Neural progenitor cell (in vitro differentiated cells): ENCODE measurements at places on chromosomes 1 and 21.

DNA sequence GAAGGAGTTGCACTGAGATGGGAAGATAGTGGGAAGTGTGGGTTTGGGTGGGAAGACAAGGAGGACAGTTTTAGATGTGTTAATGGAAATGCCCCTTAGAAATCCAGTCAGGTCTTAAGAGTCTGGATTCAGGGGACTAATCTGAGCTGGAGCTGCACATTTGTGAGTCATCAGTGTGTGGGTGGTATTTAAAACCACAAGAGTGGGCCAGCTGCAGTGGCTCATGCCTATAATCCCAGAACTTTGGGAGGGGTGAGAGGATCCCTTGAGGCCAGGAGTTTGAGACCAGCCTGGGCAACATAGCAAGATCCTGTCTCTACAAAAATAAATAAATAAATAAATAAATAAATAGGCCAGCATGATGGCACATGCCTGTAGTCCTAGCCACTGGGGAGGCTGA lies 40.9 kb upstream of the SLC6A9 start:
- no peak for DNase-seq

- no peak for DNase-seq
Observed at GRCh38 chr1:30100524-30100862, 622.9 kb downstream of the MATN1 start.

DNA sequence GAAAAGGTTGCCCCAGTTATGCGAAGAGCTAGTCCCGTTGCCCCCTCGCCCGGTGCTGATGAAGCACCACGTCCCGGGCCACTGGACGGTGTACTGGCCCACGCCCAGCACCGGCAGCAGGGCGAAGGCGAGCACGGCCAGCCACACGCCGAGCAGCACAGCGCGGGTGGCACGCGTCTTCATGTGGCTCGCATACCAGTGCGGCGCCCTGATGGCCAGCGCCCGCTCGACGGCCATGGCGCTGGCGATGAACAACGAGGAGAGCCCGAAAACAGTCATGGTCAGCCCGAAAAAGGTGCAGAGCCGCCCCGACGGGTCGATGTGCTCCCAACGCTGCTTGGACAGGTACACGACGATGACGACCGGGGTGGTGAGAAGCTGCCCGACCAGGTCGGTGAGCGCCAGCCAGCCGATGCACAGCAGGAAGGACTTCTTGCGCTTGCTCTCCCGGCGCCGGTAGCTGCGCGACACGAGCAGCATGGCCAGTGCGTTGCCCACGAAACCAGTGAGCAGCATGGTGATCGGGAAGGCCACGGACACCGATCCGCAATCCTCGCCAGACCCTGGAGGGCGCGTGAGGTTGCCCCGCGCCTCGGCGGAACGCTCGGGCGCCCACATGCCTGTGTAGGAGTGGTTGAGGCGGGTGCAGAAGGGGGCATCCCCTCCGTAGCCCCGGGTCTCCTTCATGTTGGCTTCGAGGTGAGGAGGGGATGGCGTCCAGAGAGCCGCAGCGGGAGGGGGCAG lies 553 bp downstream of the PTGER3 start:
- peak; percentile 6 for DNase-seq

- peak; percentile 41 for DNase-seq
Observed at GRCh38 chr21:43767984-43768867, 7.9 kb downstream of the CSTB start.

DNA sequence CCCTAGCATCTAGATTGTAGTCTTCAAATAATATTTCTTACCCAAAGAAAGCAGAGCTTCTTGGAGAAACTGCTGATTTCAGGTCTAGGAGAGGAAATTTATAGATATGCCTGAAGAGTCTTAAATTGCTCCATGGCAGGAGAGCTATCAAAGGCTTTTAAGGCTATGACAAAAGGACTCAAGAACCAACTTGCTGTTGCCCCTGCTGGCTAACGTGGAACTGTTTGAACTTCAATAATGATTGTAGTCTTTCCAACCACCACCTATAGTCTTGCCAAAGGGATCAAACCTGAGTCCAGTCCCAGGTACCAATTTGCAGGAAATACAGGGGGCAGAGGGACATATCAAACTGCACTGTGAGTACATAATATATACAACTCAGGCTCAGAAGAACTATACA lies 336.2 kb upstream of the ESRRG start:
- peak; percentile 4 for DNase-seq

DNA sequence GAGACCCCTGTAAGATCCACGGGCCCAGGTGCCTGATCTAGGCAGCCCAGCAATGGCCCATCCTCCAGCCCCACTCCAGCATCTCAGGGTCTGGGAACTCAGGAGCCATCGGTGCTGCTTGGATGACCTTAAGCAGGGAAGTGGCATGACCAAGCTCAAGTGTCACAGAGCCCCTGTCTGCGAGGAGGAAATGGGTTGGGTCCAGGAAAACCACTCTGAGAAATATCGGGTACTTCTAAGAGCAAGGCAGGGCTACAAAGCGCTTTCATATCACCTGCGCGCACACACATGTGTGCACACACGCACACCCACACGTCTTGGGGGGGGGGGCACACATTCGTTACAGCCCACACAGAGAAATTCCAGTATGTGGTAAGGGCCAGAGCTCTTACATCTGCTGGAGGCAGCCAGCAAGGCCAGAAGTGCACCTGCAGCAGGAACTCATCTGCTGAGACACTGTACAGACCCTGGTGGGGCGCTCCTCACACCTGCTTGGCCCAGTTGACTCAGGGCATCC lies 32.6 kb upstream of the SPOCD1 start:
- no peak for DNase-seq

GRCh38 chr1:222357252-222357651 lies 190.7 kb downstream of the HHIPL2 start:
- DNase-seq: no peak

GRCh38 chr1:9798236-9799130 lies 25.3 kb downstream of the CLSTN1 start:
- no peak for DNase-seq

DNA sequence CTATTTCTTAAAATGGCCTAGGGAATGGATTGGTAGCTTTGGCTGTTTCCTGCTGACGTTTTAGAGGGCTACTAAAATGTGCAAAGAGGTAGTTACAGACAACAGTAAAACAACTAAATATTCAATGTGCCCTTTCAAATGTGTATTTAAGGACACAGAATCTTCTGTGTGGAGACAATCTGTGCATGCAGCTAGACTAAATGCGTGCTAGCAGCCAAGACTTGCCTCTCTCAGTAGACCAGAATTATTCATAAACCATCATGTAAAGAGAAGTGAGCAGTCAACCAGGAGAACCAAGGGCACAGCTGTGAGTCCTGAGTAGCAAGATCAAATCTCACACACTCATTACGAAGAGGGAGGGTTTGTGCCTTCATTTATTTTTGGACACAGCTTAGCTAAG lies 160.2 kb upstream of the GREM2 start:
- DNase-seq: no peak

DNA sequence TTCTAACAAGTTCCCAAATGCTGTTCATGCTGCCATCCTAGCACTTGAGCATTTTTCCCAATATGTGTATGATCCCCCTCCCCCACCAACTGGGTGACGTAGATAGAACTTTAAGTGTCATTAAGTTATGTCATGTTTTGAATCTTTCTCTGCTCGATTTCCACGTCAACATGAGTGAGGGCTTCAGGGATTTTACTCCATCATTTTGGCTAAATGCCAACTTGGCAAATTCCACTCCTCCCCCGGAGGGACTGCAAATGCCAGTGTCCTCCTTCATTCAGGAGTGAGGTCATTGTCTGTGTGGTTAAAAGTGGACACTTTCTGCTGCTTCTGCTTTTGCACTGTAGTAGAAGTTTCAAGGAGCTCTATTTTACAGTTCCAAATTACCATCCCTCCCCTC lies 201.7 kb downstream of the FGGY start:
- no peak for DNase-seq

DNA sequence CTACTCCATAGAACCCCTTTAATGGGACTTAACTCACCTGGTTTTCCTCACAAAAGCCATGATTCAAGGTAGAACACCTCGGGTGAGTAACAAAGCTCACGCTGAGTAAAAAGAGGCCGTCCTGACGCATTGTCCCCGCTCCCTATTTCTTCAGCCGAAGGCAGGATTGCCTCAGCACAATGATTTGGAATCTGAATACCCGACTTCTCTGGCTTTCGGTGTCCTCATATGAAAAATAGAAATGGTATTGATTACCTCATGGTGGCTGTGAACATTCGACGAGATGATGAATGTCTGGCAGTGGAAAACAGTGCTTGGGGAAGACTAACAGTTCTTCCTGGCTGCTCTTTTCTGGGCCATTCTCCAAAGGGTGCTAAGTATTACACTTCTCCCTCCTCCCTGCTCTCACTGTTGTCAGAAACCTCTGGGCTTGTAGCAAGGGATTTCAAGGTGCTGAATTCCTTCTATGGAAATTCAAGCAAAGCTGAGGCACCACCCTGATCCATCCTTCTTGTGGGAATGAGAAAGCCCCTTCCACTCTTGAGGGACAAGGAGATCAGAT lies 148.3 kb downstream of the C1orf94 start:
- DNase-seq: no peak
